ENCODE measurements at places on chromosomes 1 and 21.

- DNase-seq, result no peak
These were observed 3.1 kb upstream of the EGLN1 start for GRCh38 chr1:231424950-231425805.

DNA sequence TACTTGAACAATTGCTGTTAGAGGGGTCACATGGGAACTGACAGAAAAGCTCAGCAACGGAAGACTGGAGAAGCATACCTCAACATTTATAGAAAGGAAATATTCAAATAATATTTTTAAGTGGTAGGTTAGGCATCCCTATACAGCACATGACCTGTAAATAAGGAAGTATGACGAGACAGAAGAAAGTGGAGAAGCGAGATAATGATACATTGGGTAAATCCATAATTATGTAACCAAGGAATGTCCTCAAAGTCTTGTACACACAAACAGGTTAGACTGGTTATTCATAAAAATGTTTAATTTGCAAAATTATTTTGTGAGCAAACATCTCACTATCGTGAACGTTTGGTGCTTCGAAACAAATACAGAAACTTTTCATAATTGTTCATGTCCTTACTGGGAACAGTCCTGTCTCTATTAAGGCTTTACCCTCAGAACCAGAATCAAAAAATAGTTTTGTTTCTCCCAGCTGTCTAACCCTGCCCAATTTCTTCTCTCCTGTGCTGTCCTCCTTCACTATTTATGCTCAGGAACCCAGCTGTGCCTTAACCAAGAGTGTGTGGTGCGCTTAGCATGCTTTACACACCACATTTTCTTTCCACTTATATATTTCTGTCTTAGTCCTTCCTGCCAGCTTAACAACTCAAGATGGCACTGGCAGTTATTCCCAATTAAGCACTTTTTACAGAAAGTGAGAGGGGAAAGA lies 10.2 kb downstream of the KMO start:
- DNase-seq, result peak; percentile 54

DNA sequence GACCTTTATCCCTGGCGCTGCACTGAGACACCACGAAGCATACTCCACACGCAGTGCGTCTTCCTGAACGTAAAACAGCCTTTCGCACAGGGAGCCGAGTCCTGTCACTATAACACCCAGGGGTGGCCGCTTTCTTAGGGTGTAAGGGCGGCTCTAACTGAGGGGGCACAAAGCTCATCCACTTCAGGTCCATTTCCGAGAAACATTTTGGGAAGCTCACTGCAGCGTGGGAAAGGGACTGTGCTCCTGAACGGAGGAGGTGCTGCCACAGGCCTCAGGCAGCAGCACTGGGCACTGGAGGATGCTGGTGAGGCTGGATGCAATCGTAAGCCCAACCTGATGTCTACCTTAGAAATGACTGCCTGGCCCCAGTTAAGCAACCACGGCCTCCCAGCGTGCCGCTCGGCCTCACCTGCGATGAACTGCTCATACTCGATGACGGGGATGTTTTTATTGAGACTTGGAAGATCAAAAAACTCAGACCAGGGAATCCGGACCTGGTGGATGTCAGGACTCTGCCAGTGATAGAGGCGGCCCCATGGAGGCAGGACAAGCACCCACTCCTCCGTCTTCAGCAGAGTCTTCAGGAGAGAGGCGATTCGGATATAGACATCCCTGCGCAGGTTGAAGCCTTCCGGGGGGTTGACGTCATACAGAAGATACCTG lies 2.3 kb downstream of the POFUT2 start:
- no peak for DNase-seq

GRCh38 chr1:14735841-14736240 lies 137.4 kb downstream of the KAZN start:
- no peak for DNase-seq

DNA sequence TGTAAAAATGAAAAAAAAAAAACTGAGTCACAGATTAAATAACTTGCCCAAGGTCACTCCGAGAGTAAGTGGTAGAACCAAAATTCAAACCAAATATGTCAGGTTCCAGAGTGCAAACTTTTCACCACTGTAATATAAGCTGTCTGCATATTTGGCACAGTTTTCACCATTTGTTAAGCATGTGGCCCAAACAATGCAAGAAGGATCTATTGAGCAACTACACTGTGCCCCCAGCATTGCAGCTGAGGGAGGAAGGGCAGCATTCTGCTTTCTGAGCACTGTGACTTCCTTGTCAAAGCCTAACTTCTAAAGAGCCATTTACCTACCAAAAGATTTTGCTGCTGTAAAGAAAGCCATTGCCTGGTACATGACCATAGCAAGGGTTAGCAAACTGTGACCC lies 133.4 kb downstream of the SYT2 start:
- DNase-seq, result no peak

GRCh38 chr1:184191181-184191621 lies 139.7 kb downstream of the TSEN15 start:
- DNase-seq, result no peak

DNA sequence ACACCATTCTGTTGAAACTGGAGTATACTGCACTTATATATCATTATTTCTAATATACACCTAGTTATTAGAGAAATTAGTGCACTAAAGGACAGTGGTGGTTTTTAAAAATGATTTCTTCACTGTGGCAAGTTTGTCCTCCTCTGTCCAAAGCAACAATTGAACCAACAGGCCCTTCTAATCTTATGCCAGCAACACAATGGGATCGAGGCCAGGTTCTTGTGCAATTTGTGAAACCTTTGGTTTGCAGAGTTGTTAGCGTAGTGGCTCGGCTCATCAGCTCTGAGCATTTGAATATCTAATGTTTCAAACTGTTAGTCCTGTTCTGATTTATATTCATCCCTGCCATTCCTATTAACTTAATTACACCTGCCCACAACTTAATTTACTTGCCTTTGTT lies 9.9 kb upstream of the LRRC39 start:
- DNase-seq, result no peak

GRCh38 chr1:231612393-231613089 lies 14.0 kb upstream of the DISC1 start:
- no peak for DNase-seq

- no peak for DNase-seq
These were observed 75.2 kb upstream of the NEK2 start for GRCh38 chr1:211750599-211750998.

- no peak for DNase-seq
These were observed 1060.4 kb upstream of the TMPRSS15 start for GRCh38 chr21:19463966-19464365.

GRCh38 chr1:86184426-86184825 lies 27.9 kb upstream of the COL24A1 start:
- DNase-seq, result no peak

- no peak for DNase-seq
These were observed 163.6 kb upstream of the C1orf21 start for GRCh38 chr1:184223216-184223615.

GRCh38 chr21:24259241-24259640 lies 1348.0 kb downstream of the MRPL39 start:
- peak; percentile 50 for DNase-seq

DNA sequence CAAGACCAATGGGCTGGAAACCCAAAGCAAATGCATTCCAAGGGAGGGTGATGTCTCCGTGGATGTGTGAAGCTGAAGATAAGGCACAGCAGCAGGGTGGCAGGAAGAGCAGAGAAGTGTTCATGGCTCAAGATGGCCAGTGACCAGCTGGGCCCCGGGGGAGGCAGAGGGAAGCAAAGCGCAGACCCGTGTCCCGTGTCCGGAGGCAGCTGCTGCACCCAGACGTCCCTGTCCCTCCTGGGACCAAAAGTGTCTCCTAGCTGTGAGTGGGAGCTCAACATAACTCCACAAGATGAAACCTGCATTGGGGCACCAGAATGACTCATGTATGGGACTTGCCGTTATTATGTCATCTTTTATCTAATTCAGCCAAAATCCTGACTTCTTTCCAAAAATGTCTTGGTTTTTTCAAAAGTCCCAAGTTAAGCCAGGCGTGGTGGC lies 118.2 kb downstream of the RIPK4 start:
- peak; percentile 77 for DNase-seq

DNA sequence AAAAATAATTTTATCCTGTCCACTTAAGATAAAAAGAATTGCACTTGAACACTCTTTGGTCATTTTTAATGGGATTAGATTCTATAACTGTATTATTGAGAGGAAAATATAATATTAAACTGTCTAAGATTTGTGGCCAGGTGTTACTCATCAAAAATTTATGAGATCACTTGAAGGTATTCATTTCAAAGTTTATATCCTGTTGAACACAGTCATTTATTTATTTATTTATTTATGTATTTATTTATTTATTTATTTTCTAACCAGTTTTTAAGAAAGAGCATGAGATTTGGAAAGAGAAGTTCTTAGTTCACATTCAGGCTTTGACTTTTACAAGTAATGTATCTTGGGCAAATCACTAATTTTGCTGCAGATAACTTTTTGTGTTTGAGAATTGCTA lies 692.7 kb downstream of the LTN1 start:
- no peak for DNase-seq

DNA sequence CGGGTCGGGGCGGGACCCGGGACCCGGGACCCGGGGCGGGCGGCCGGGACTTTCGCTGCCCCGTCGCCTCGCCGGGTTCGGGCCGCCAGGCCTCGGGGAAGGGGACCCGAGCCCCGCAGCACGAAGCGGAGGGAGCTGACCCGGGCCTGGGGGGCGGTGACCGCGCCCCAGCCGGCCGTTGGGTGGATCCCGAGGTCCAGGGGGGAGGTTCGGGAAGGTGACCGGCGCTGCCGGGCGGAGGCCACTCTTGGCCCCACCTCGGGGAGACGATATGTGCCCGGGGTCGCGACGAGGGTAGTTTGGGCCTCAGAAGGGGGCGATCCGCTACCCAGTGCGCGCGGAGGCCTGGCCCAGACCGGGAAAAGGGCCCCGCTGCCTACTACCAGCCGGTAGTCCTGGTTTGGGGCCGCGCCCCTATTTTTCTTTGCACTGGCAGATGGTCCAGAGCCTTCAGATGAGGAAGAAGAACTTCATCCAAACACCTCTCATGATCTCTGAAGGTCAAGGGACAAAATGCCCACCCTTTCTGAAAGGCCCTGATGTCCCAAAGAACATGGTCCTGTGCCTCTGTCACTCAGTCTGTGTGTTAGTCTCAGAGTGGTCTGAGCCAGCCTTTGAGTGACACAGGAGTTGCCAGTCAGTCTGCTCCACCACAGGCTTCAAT lies 766 bp downstream of the AGO4 start:
- no peak for DNase-seq

DNA sequence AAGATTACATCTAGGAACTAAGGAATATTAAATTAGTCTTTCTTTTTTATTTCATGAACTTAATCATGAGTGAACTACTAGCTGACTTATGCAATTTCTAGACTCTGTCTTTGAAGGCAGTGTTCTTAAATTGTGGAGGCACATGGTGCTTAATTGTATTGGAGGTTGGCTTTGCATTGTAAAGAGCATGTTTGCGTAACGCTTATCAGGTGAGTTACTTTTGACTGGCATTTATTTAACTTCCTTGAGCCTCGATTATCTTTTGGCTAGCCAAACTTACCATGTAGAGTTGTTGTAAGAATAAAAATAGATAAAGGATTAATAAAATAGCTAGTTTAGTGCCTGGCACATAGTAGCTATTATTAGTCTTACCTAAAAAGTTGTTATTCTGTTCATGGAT lies 262.4 kb downstream of the PDE4B start:
- no peak for DNase-seq

- no peak for DNase-seq
These were observed 15.4 kb downstream of the GJA4 start for GRCh38 chr1:34808051-34808810.

DNA sequence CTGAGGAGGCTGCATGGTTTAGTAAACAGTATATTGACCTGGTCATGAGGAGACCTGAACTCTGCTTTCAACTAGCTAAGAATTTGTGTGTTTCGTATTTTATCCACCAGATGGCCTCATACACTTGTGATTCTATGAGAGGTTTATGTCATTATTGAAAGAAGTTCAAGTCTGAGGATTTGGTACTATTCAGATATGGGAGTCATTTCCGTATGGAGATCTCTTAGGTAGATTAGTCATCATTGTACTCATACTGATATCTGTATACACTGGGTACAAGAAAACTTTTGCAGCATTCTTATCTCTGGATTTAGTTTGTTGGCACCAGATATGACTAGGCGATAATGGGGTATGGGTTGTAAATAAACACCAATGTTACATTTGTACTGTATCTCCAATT lies 26.6 kb downstream of the ATF6 start:
- peak; percentile 86 for DNase-seq

DNA sequence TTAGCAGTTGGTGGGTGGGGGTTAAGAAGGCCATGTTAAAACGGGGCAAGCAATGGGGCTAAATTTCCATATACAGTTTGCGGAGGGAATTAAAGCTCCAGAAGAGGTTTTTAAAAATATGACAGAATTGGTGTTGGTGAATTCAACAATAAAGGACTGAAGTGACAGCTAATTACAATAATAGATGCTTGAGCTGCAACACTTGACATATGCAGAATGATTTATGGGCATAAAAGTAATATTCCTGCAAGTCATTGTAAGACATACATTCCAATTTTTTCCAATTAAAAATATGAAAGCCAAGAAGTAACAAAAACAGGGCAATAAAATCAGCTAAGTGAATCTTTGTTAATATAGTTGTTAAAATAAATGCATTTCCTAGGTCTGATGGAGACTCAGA lies 202.2 kb upstream of the MAP1LC3C start:
- DNase-seq, result no peak

DNA sequence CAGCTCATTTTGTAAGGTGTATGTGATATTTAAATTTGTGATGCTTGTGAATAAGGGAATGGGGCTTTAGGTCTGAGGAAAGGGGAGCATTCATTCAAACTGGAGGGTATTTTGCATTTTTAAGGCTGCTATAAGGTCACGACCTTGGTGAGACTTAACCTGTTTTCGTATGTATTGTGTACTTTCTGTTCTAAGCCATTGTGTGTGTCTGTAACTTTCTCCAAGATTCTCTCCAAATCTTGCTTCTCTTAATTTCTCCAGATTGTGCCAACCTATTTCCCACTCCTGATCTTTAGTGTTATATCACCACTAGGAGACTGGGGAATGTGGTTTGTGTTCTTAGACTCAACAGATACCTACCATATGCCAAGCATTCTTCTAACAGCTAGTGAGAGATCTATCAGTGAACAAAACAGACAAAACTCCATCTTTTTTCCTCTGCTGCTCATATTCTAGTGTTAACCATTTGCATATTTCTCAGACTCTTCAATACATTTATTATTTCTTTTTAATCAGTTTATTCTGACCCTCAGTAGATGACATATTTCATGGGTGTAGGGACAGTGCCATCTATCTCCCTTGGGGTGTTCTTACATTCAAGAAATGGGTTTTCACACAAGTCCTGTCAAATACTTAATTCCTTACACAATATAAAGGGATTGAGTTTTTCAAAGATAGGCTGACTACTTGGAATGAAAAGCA lies 27.5 kb downstream of the ATP1B1 start:
- DNase-seq, result no peak

DNA sequence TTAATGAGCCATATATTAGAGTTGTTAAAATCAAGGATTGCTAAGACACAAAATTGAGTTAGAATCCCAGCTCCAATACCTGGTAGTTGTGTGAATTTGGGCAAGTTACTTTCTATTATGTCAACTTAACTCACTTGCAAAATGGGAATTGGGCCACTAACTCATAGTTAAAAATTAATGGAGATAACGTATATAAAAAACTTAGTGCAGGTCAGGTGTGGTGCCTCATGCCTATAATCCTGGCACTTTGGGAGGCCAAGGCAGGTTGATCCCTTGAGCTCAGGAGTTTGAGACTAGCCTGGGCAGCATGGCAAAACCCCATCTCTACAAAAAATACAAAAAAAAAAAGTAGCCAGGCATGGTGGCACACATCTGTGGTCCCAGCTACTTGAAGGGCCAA lies 57.5 kb downstream of the SRSF11 start:
- DNase-seq, result no peak

All from foreskin keratinocyte (primary cell).